ENCODE measurements at places on chromosomes 5 and 9. TPM values are rescaled to one million over a fixed set of nuclear protein-coding genes. Genes with fewer than 3 reads are reported as not detected.
A peak's percentile ranks its signal among the peaks of the same experiment; 100 is the strongest.

DNA sequence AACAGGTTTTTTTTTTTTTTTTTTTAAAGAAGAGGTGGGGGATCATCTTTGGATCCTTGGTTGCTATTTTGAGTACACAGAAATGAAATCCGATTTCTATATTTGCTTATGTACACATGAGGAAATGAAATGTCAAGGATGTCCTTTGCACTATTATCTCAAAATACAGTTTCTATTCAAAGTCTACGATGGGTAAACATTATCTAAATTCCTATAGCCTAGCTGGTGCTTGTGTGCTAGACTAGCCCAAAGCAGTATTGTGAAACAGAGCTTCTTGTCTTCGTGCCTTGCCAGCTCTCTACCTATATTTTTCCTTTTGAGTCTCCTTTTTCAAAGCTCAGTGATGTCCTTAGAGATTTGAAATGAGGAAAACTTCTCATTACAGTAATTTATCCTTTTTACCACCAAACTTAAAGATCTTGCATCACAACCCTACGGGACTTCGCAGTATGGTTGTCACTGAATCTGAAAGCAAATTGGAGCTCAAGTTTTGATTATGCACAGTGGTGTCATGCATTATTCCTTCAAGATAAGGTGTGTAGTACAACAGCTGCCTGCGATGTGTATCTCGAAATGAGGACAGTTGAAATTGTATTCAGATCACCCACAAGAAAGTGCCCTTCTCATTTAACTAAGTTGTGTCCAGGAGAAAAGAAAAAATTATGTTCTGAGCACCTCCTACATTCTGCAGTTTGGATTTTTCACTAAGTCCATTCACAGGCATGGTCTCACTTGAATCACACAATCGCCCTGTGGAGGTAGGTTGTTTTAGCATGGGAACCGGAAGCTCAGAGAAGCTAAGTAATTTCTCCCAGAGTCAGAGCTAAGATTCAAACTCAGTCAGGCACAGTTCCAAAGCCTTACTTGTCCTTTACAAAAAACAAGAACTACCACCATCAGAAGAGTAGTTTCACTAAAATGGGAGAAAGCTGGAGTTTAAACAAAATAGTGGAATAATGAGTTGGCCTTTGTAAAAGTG is 379.0 kb downstream of the GLIS3 start:
- DNase-seq: no peak

- no peak for DNase-seq
These were observed 1219.4 kb upstream of the C9orf72 start for GRCh38 chr9:28792716-28793115.

- DNase-seq: peak; percentile 79
These were observed 32.1 kb downstream of the NAIF1 start for GRCh38 chr9:128034821-128035652.

- DNase-seq: no peak
These were observed 166.2 kb downstream of the DEPDC1B start for GRCh38 chr5:60533789-60534188.

GRCh38 chr9:128293091-128293490 is 17.0 kb downstream of the SWI5 start:
- DNase-seq: no peak

GRCh38 chr5:122076050-122076461 is 2.0 kb downstream of the LOX start:
- DNase-seq: no peak

MSH3 gene
- 15.5 TPM for total RNA-seq

PFN3 gene
- total RNA-seq: not detected

MEGF9 gene
- 6.9 TPM for total RNA-seq

HAND1 gene
- total RNA-seq: not detected

MRPS27 gene
- total RNA-seq: 61.2 TPM
